ENCODE measurements at places on chromosomes 5 and 9.

DNA sequence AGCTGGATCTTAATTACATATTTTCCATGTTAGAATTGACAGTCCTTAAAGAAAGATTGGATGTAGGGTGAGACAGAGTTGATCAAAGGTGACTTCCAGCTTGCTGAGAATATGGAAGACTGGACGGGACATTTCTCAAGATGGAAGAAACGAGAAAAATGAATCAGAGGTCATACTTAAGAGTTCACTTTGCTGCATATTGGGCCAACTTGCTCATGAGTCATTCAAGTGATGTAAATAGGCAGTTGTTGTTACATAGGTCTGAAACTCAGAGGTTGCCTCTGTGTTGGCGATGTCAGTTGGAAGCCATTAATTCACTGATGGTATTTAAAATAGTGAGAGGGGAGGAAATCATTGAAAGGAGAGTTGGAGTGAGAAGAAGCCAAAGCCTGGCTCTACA lies 132.8 kb downstream of the CD180 start:
- DNase-seq, result no peak

DNA sequence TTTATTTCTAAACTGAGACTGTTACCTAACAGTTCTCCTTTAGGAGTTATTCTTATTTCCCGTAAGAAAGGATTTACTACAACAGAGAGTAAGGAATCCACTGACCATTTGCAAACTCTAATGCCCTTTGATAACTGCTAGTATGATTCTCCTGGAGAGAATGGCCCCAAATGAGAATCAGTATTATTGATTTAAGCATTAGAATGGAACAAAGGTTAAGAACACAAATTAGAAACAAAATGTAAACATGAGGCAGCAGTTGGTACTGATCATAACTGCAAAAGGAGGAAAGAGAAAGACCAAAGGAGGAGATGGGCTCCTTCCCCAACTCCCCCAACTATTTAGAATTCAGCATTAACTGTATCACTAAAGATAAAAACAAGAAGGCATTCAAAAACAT lies 30.7 kb downstream of the PSIP1 start:
- no peak for DNase-seq

GRCh38 chr5:21711866-21712758 lies 1141.0 kb downstream of the CDH12 start:
- DNase-seq, result no peak

DNA sequence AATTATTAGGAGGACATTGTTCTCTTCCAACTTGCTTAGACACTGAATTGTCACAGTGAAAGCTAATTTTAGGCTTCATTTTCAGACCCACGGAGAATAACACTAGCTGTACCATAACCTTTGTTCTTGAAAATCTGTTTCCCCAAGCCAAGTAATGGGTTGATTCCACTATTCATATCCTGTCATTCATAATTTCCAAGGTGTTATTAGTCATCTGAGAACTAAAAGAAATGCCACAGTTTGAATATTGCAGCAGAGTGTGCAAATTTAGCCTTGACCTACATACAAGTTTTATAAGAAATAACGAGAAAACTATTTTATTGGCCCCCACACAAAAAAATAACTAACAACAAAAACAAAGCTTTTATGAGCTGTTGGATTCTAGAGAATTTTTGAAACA lies 148.5 kb upstream of the TYRP1 start:
- no peak for DNase-seq

GRCh38 chr5:134127376-134127861 lies 12.9 kb downstream of the TCF7 start:
- no peak for DNase-seq

GRCh38 chr5:168339109-168339771 lies 47.8 kb downstream of the WWC1 start:
- DNase-seq, result no peak

DNA sequence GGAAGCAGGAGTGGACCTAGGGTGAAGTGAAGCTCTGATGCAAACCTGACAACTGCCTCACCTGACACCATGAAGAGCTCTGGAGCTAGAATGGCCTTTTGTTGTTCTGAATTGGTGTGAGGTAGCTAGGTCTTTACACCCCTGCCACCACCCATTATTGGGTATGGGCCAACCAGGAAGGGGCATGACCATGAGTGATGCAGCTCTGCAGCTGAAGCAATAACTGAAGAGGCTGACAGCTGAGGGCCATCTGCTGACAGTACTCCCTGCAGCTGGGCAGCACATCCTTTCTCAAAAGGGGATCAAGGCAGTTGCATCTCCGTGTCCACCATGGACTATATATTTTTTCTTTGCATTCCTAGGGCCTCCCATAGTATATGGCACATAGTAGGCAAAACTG lies 87.0 kb upstream of the TLE1 start:
- no peak for DNase-seq
